NCI-H1930 (cell line): ENCODE measurements at places on chromosomes 1 and 21.

DNA sequence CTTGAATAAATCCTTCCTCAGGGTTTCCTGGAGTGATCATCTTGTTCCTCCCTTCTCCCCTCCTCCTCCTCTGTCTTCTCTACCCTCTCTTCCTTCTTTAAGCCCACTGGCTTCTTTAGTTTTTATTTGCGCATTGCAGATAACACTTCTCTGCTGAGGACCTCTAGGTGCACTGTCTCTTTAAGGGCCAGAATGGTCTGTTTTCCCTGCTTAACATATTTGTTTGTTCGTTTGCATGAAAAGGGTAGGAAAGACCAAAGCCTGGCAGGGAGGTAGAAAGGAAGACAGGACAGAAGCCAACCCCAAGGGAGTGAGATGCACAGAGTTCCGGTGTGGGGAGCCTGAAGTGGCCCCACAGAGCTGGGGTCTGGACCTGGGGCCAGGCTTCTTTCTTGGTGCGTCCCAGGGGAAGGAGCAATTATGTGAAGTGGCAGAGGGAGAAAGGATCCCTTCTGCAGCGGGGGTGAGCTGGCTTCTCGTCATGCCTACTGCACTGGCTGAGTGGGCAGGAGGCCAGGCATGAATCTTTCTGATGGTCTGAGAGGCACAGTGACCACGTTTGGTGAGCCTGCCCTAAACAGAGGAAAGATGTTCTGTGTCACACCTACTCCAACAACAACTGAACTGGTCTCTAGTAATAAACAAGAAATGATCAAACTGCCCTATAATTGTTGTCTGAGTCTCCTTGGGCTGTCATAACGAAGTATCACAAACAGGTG, 232.7 kb downstream of the KCNJ6 start:
- DNase-seq = no peak

- no peak for DNase-seq
Observed at GRCh38 chr1:160767395-160768294, 28.3 kb upstream of the LY9 start.

DNA sequence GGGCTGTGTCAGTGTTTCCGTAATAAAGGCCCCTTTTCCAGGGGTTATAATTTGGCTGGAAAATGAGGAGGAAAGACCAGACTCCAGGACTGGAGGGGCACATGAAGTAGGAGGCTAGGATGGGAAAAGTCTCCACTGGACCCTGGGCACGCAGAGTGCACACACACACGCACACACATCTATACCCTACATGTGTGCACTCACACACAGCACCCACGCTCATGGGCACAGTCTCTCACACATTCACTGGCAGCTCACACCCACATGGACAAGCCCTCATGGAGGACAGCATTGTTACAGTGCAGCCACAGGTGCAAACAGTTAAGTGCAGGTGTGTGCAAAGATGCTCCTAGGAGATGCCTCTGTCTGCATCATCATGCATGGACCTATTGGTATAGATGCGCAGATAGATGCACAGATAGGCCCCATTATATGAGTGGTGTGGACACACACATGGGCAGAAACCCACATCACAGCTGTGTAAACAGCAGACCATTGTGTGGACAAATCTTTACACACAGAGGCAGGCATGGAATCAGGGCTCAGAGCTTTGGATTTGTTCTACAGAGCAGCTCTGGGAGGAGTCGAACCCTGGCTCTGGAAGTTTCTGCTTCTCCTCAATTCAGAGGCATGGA, 9.1 kb upstream of the RUNX3 start:
- DNase-seq = peak; percentile 33

DNA sequence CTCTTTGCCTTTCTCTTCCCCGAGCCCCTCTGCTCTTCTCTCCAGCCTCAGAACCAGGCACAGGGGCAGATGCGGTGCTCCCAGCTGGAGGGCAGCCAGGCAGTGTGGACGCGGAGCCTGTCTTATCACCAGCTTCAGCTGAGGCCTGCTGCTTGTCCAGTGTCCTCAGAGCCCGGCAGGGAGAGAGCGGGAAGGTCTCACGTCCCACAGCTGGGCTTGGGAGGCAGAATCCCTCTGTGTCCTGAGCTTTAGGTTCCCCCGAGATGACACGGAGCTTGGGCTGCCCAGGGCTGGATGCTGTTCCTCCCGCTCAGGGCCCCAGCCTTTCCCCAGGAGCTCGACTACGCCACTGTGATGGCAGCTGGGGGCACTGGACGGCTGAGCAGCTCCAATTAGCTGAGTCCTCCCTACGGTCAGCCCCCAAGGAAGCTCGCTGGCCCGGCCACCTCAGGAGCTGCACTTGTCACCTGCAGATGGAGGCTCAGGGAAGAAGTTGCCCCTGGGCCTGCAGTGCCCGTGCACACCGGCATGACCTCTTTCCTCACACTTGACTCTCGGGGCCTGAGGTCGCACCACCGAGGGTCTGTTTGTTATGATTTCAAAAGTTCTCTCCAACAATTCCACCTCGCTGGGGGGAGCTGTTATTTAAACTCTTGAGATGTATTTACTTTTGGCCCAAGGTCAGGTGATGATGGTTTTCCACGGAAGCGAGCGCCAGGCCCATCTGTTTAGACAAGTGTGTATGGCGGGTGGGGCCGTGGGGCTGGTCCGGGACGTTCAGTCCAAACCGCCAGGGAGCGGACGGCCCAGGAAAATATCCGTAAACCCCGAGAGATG, 127.3 kb downstream of the SIK1 start:
- DNase-seq = no peak
